ENCODE measurements at places on chromosomes 7 and 10. TPM values are rescaled to one million over a fixed set of nuclear protein-coding genes. Genes with fewer than 3 reads are reported as not detected.
A peak's percentile ranks its signal among the peaks of the same experiment; 100 is the strongest.

DNA sequence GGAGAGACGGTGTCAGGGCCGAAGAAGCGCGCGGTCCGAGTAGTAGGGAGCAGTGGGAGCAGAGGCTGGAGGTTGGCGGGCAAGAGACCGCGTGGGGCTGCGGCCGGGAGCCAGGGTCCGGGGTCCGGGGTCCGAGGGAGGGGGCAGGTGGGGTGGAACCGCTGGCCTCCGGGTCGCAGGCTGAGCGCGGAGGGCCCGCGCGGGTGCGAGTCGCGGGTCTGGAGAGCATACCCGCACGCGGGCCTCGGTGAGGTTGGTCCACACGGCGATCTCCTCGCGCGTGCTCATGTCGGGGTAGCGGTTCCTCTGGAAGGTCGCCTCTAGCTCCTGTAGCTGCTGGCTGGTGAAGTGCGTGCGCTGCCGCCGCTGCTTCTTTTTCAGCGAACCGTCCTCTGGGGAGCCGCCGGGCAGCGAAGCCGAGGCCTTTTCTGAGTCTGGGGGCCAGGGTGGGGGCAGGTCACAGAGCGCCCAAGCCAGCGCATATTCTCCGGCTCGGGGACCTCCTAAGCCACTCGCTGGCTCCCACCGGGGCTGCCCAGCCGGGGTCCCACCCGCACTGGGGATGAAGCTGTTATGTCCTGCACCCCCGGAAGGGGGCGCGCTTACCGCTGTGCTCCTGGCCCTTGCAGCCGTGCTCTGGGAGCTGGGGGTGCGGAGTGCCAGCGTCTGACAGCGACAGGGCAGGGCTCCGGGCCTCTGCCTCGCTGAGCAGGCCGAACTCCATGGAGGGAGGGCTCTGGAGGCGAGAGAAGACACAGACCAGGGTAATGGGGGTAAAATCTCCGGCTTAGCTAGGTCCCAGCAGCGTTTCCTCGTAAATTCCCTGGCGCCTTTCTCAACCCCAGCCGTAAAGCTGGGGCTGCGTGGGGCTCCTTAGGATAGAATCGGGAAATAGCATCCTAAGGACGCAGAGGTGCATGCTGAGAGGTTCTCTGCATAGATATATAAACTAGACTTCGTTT, 5.5 kb downstream of the ELOVL3 start:
- peak; percentile 66 for DNase-seq

The NCF1 gene
- total RNA-seq: 0.54 TPM

DNA sequence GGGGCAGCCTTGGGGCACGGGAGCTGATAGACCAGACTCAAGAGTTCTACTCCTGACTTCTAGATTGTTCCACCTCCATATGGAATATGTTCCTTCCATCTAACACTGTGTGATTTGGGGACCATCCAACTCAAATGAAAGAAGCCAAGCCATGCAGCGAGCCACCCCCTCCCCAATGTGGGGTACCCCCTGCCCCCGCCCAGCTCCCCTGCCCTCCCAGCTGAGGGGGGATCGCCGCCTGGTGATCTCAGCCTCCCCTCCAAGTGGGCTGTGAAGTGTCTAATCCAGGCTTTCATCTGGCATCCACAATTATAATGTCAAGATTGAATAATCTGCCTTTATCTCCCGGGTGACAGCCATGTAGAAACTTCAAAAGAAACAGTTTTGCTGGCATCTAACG, 246.1 kb downstream of the RPS24 start:
- no peak for DNase-seq

GRCh38 chr10:103013416-103013815, 95.3 kb downstream of the CNNM2 start:
- no peak for DNase-seq

- DNase-seq: no peak
Observed at GRCh38 chr10:114678336-114678735, 20.3 kb upstream of the ABLIM1 start.

GRCh38 chr10:32159264-32159663, 103.0 kb upstream of the KIF5B start:
- no peak for DNase-seq

The KIAA1549 gene
- 40.2 TPM for total RNA-seq

The CFAP46 gene
- total RNA-seq: 5.2 TPM

DNA sequence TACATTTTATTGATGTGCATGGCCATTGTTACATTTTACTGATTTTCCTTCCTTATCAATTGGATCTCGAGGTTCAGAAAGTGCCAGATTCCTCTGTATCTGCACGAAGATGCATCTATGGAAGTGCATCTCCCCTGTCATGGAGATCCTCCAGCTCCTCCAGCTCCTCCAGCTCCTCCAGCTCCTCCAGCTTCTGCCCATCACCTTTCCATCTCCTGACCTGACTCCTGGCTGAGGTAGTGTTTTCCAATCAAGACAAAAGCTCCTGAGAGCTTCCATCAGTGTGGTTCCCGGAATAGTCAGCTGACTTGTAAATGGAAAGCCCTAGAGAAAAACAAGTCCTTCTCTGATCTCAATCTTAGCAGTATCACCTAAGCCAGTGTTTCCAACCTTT, 90.8 kb upstream of the KLF6 start:
- no peak for DNase-seq

The ASB10 gene
- total RNA-seq: not detected

- DNase-seq: no peak
Observed at GRCh38 chr7:121049897-121050296, 61.4 kb downstream of the CPED1 start.

DNA sequence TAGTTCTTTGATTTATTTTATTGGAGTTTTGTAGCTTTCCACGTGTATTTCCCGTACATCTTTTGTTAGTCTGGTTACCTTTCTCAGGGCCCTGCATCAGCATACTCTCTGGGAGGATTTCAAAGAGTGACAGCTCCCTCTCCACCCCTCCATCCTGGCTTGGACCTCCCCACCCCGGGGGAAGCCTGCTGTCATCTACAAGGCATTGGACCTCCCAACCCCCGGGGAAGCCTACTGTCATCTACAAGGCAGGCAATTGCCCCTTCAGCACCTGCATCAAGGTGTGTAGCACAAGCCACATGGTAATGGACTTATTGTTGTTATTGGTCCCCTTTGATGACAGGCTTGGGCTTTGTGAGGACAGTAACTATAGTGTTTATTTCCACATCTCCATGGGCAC, 390.1 kb downstream of the TCERG1L start:
- DNase-seq: no peak

DNA sequence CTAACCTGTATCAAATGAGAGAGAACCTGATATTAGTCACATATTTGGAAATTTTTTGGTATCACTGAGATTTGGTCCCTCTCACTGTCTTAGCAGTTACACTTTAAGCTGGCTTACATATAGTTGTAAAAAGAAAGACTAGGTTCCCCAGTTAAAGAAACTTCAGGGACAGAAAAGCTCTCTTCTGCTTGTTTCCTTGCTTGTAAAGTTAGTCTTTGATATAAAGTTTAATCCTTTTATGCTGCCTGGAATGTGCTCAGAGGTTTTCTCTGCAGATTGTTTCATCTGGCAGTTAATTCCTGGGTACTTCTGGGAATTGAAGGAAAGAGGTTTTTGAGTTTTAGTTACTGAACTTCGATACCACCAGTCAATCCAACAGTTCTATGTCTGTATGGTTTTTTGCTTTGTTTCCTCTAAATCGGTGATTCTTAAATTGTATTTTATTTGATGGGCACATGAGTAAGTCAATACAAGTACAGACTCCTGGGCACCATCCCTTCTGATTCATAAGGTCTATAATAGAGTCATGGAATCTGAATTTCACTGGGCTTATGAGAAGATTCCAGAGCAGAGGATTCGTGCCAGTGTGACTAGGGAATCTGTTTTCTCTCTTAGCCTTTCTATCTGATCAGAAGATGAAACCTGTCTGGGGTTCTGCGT, 1080.9 kb upstream of the C7orf33 start:
- DNase-seq: no peak

The GPR15LG gene
- total RNA-seq: not detected

- no peak for DNase-seq
Observed at GRCh38 chr7:29642494-29643155, 79.0 kb downstream of the PRR15 start.

DNA sequence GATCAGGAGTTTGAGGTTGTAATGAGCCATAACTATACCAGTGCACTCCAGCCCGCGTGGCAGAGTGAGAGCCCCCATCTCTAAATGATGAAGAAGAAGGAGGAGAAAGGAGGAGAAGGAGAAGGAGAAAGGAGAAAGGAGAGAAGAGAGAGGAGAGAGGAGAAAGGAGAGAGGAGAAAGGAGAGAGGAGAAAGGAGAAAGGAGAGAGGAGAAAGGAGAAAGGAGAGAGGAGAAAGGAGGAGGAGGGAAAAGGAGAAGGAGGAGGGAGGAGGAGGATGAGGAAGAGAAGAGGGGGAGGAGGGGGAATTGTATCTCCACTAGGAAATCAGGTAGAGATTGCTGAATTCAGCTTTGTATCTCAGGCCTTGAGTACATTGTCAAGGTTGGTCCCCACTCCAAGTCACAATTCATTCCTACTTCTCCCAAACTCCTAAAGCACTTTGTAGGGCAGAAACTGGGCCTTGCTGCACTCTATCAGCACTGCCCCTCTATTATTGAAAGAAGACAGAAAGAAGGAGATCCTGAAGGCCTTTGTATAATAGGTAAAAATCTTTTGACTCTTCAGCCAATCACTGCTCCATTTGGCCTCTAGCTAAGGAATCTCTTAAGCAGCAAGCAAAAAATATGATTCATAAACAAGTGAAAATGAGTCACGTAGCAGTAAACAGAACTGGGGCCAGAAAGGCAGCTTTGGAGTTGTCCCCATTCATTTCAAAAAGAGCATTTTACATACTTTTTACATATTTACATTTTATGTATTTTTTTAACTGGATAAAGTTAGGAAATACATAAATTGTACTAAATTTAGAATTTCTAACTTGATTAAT, 178.0 kb downstream of the IMMP2L start:
- no peak for DNase-seq

GRCh38 chr7:139230023-139230422, 1.0 kb upstream of the UBN2 start:
- no peak for DNase-seq

DNA sequence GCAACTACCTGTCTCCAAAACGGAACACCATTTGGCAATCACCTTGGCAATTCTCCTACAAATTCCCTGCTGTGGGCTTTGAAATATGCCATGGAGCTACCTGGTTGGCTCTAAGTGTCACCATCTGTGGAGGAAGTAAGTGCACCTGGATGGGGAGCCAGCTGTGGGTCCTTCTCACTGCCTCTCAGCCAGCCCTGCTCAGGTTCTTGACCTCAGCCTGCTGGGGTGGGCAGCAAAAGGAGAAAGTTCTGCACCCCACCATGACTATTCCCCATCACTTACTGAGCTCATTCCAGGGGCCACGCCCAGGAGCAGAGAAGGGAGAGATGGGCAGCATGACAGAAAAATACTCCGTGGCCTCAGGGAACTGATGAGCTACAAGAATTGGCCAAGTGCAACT, 158.7 kb downstream of the TNS3 start:
- no peak for DNase-seq

DNA sequence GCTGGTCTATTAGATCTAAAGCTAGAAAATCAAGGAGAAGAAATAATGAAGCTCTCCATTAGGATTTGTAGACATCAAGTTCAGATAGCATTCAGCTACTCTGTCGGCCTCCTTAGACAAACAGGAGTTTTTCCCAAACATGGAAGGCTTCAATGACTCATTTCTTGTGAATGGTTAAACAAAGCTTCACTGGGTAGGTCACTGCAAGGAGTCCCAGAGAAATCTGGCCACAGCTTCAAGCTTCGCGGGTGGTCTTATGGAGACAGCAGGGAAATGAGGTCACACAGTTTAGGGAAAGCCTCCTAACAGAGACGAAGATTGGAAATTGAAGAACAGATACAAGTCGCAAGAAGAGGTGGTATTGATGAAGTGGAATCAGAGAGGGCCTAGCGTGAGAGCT, 22.6 kb upstream of the LRRC72 start:
- DNase-seq: no peak

The CLDN3 gene
- total RNA-seq: not detected

DNA sequence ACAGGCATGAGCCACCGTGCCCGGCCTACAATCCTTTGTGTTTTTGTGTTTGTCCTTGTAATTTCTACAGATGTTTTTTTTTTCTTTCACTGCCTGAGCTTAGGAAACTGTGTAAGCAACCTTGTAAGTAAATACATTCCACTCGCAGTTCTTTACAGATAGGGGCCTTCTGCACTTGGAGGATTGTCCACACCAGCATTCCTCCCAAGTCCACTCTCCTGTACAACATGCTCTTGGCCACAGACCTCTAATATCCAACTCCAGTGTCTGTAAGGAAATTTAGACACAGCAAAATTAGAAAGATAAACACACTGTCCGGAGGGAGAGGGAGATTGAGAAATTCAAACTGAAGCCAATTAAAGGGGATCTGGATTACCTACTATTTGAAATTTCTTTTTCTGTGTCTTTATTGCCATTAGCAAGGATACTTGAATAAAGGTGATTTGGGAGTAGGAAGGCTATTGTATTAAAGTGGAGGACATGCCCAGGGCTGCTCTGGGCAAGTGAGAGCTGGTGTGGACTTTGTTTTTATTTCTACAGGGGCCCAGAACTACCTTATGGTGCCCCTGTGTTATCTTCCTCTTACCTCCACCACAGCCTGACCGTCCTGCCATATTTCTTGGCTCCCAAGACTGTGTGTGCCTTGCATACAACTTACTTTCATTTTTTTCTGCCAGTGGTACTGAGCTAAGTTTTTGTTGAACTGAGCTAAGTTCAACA, 9.7 kb downstream of the MXI1 start:
- no peak for DNase-seq

The SPAM1 gene
- not detected for total RNA-seq

The GIMAP4 gene
- not detected for total RNA-seq

DNA sequence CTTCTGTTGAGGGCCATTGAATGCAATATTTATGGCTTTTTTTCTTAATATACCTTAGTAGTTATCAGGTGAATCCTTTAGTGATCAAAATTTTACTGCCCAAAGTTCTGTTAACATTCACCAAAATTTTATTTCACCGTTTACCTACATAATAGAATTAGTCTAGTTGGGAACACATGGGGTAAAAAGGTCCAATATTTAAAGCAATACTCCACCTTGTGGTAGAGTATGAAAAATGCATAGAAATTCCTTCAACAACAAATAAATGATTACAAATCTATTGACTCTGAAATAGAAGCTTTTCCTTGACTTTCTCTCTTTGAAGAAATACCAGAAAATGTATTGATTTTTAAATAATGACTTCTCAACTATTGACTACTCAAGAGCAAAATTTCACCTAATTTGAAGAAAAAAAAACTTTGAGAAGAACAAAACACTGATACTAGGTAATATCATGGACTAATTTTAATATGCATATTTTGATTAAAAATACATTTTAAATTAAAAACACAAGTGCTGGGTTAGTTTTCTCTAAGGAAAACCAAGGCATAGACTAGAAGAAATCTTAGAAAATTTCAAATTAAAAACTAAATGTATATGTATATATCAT, 43.3 kb downstream of the POLR1F start:
- no peak for DNase-seq

Data from glutamatergic neuron (in vitro differentiated cells).